GM20000 (cell line): ENCODE measurements at places on chromosomes 5 and 9.

GRCh38 chr9:82167296-82167695 is 178.7 kb downstream of the SPATA31D1 start:
- DNase-seq, result no peak

DNA sequence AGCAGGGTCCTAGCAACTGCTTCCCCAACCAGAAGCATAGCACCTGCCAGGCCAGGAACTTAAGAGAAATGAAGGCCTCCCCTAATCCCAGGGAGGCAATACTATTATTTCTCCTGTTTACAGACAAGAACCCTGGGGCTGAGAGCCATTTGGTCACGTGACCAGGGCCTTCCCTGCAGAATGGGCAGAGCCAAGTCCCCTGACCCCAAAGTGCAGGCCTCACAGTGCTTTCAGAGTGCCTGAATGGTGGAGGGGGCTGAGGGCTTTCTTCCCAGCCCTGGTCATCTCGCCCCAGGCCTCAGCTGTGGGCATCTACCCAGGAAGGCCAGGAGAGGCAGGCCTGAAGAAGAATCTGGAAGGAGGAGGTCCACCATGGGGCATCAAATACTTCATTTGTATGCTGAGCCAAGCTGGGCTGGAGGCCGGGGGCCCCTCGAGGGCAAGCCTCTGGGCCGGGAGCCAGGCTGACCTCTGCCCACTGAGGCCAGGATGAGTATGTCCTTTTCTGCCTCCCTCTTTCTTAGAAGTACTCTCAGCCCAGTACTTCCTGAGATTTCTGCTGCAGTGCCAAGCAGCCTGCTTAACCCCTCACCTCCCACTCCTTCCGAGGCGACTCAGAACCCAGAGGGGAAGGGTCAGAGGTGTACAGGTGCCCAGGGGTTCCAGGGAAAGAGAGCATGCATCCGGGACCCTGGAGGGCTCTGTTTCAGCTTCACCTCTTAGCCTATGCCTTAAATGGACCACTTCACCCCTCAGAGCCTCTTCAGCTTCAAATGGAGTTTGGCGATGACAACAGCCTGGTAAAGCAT is 18.9 kb upstream of the DUSP1 start:
- DNase-seq, result no peak

GRCh38 chr9:89797255-89797654 is 192.4 kb downstream of the GADD45G start:
- DNase-seq, result no peak

DNA sequence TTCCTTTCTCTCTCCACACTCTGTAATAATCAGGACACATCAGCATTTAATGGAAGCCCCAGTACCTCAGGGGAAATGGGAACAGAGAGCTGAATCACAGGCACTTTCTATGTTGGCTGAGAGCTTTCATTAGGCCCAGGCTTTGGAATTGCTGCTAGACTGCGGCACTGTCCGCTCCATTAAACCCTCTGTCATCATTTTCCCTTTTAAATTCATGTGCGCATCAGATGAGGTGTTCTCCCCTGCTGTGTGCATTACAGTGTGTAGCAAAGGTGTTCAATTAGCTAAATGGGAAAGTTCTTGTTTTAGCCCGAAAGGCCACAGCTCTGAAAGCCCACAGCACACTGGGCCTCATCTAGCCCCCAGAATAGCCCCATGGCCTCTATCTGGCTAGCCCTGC is 133.6 kb downstream of the SV2C start:
- DNase-seq, result no peak

DNA sequence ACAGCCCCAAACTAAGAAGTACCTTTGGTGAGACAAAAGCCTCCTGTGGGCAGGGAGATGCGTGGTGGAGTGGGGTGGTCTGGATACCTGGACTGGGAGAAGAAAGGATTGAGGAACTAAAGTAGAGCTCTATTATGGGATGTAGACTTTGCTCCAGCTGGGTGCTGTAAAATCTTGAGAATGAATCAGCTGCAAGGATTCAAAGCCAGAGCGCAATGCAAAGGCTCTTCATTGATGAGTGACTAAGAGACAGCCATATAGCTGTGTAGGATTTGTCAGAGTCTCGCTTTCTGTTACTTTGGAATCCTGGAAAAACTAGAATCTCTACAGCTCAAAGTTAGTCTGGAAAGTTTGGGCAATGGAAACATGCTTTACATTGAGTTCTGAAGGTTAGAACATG is 159.9 kb downstream of the TAF11L14 start:
- no peak for DNase-seq
